ENCODE measurements at places on chromosomes 4 and X.

GRCh38 chr4:16032396-16032770 is 51.4 kb downstream of the PROM1 start:
- no peak for DNase-seq

- no peak for DNase-seq
These were observed 48.5 kb upstream of the GRIA2 start for GRCh38 chr4:157172011-157172410.

DNA sequence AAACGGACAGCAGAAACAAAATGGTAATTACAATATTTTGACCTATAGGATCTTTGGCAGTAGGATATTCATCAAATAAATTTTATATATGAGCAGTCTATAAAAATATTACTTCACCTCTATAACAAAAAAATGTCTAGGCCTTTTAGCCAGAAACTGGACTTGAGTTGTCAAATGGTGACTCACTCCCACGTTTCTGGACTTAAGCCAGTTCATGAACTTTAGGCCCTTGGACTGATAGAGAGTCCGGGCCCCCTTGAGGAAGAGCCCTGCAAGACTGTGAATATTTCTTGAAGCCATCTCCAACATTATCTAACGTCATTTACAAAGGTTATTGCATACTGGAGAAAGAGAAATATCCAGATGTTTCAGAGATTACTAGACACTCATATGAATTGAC is 106.8 kb upstream of the FAM47A start:
- no peak for DNase-seq

- peak; percentile 3 for DNase-seq
These were observed 580 bp downstream of the NAF1 start for GRCh38 chr4:163166041-163166579.

GRCh38 chrX:38817004-38817703 is 15.9 kb downstream of the MID1IP1 start:
- DNase-seq: no peak

All from NCI-H446 (cell line).